Peyer's patch (tissue), 4 donors: ENCODE measurements at places on chromosomes 4 and X. TPM values are rescaled to one million over a fixed set of nuclear protein-coding genes. Genes with fewer than 3 reads are reported as not detected.
A peak's percentile ranks its signal among the peaks of the same experiment; 100 is the strongest.

- DNase-seq: no peak
- no peaks in the 10 kb centered on the region for H3K4me1 ChIP-seq
- H3K4me3 ChIP-seq: no peak overlapping the region
- H3K27me3 ChIP-seq: no peaks in the 10 kb centered on the region
- H3K36me3 ChIP-seq: no peaks in the 10 kb centered on the region
Observed at GRCh38 chr4:33961761-33962160, 2282.6 kb downstream of the ARAP2 start.

CTAG1B gene
- not detected for total RNA-seq

SPARCL1 gene
- 120 TPM for total RNA-seq

DNA sequence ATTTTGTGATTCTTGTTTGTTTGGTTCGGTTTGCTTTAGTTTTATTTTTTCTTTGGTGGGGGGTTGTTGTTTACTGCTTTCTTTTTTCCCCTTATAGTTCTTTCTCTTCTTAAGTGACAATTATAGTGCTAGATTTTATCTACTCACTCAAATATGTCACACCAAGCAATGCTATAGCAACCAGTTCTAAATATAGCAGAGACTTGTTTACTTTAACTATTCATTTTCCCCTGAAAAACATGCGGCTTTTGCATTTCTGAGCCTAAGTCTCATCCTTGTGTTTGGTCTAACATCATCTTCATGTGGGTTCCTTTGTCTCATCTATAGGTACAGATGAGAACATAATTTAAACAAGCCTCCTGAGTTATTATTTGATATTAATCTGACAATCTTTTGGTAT, 676.6 kb downstream of the FAT4 start:
- no peaks in the 10 kb centered on the region for H3K4me1 ChIP-seq
- no peak overlapping the region for H3K4me3 ChIP-seq
- no peak overlapping the region for H3K27ac ChIP-seq
- H3K36me3 ChIP-seq: no peaks in the 10 kb centered on the region
- H3K27me3 ChIP-seq: no peaks in the 10 kb centered on the region
- no peak for DNase-seq

GRCh38 chr4:25861280-25861950, 1.4 kb downstream of the SEL1L3 start:
- H3K36me3 ChIP-seq: no peaks in the 10 kb centered on the region
- no peak for DNase-seq
- H3K4me1 ChIP-seq: peaks cover 8% of the 10 kb centered on the region
- no peaks in the 10 kb centered on the region for H3K27me3 ChIP-seq

- no peaks in the 10 kb centered on the region for H3K4me1 ChIP-seq
- no peaks in the 10 kb centered on the region for H3K27me3 ChIP-seq
Observed at GRCh38 chr4:184148738-184149637, 68.7 kb downstream of the ENPP6 start.

DNA sequence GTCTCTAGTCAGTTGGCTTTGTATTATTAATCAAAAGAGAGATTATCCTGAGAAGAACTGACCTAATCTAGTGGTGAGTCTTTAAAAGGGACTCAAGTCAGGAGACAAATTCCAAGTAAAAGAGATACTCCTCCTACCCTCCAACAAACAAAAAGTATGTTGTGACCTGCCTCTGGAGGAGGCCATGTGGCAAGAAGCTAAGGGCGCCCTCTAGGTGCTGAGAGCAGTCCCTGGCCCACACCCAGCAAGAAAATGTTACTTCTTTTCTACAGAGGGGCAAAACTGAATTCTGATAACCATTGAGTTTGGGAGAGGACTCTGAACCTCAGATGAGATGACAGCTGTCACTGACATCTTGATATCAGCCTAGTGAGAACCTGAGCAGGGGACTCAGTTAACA, 953.6 kb upstream of the AGA start:
- no peaks in the 10 kb centered on the region for H3K4me1 ChIP-seq
- no peak overlapping the region for H3K4me3 ChIP-seq
- no peak for DNase-seq
- H3K27ac ChIP-seq: no peak overlapping the region
- no peaks in the 10 kb centered on the region for H3K27me3 ChIP-seq
- no peaks in the 10 kb centered on the region for H3K36me3 ChIP-seq

GRK4 gene
- 1.9 TPM for total RNA-seq

- H3K36me3 ChIP-seq: no peaks in the 10 kb centered on the region
- no peak overlapping the region for H3K27ac ChIP-seq
- H3K4me3 ChIP-seq: no peak overlapping the region
- no peak for DNase-seq
Observed at GRCh38 chr4:115249808-115250207, 136.4 kb upstream of the NDST4 start.

GBA3 gene
- total RNA-seq: 195 TPM

TENM3 gene
- total RNA-seq: 9.4 TPM

DNA sequence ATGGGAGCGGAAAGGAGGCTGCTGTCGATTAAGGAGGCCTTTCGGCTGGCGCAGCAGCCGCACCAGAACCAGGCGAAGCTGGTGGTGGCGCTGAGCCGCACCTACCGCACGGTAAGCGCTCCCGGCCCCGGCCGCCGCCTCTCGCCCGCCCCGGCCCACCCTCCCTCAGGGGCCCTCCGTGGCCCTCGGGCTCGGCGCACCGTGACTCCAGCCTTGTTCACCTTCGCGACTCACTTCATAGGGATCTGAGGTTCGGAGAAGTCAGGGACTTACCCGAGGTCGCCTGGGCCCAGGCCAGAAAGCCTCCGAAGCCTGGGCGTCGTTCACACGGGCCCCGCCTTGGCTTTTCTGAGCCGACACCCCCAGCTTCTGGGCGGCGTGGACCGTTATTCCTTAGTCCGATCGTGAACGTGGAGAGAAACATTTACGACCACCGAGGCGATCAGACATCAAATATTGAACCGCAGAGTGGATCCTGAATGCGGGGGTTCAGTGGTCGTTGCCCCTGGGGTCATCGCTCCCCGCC, 362 bp downstream of the NCAPG start:
- no peaks in the 10 kb centered on the region for H3K4me1 ChIP-seq
- H3K4me3 ChIP-seq: peak overlapping the region; percentile 75
- H3K27me3 ChIP-seq: no peaks in the 10 kb centered on the region
- no peaks in the 10 kb centered on the region for H3K36me3 ChIP-seq
- DNase-seq: peak; percentile 52

DNA sequence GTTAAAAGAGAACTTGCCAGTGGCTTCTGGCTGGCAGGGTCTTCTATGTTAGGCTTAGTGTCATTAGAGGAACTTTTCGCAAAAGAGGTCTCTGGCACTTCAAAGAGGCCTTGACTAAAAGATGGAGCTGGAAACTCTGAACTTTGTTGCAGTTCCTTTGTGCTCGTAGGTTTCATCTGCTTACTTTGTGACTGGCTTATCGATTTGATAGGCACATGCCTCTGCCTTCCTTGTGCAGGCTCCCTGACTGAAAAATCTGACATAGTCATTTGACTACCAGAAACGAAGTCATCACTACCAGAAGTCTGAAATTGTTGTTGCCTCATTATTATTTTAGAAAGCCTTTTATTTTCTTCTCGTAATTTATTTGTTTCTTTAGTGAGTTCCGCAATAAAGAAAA, 93.9 kb upstream of the IL13RA1 start:
- H3K27me3 ChIP-seq: no peaks in the 10 kb centered on the region
- DNase-seq: no peak
- H3K36me3 ChIP-seq: no peaks in the 10 kb centered on the region
- no peak overlapping the region for H3K27ac ChIP-seq
- H3K4me1 ChIP-seq: no peaks in the 10 kb centered on the region
- H3K4me3 ChIP-seq: no peak overlapping the region
